ENCODE measurements at places on chromosomes 2 and 18.

- peak; percentile 71 for DNase-seq
These were observed at the start of gene SPR for GRCh38 chr2:72887032-72887739. TSS of gene SPR (plus strand) at chr2:72887408. CDS start at chr2:72887433, 25 bp downstream.

DNA sequence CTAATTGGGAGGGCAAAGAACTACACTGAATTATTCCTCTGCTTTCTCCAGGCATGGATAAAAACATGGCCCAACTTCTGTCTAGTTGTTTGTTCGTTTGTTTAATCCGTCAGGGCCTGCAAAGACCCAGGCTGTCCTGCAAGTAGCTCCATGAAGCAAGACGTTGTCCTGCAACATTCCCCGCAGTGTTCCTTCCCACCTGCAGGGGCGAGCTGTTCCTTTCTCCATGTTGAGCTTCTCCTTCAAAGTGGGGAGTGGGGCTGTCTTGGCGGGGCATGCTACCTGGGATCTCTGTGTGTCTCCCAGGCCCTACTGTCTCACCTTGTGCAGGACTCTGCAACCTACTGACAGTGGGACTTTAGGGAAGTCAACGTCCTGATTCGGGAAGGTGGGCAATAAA, 264.0 kb upstream of the SMIM21 start:
- no peak for DNase-seq

DNA sequence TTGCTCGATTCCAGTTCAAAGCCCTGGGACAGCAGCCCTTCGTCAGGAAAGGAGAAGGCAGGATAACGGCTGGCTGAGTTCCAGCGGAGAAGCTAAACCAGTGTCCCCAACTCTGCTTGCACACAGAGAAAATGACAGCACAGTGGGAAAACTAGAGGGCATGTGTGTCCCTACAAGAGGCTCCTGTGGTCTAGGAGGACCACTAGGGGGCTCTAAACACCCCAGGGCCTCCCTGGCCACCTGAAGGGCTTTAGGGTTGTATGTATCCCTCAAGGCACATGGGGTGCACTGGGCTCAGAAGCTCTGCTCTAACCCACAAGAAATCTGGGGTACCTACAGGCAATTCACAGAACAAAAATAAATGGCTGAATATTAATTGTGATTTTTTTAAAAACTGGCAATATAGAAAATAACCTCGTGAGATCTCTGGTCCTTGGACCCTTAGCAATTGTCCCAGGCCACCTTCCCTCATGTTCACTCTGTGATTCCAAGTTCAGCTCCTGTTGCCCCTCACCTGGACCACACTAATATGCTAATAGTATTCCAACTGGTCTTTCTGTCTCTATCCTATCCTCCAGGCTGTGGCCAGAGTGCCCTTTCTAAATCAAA, 17.5 kb downstream of the STAT1 start:
- DNase-seq, result peak; percentile 25

GRCh38 chr2:70570041-70570661, 16.5 kb upstream of the TGFA start:
- no peak for DNase-seq

DNA sequence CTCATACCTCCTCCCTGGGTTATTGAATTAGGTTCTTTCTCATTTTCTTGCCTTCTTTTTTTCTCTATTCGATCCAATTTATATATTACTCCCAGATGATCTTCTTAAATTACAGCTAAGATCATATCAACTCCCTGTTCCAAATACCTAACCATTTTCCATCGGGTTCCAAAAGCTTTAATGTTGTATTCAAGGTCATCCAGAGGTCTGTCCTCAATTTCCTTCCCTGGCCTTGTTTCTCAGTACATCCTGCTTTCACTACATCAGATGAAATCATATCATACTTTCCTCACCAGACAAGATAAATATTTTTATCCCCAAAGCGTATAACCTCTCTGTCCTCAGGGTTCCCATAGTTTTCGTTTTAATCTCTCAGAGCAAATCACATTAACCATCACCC, 36.3 kb upstream of the GREB1L start:
- DNase-seq, result no peak
